ENCODE measurements at places on chromosomes 6 and 20.

DNA sequence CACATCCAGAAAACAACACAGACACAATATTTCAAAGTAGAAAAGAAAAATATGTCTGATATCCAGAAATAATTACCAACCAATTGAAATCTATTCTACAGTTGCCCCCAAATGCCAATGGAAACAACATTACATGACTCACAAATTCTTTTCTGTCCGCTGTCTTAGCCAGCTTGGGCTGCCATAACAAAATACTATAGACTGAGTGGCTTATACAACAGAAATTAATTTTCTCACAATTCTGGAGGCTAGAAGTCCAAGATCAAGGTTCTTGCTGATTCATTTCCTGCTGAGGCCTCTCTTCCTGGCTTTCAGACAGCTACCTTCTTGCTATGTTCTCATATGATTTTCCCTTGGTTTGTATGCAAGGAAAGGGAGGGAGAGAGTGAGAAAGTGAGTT, 698.1 kb downstream of the DHX35 start:
- DNase-seq, result no peak

- no peak for DNase-seq
These were observed 14.5 kb downstream of the ARHGAP18 start for GRCh38 chr6:129695373-129696027.

DNA sequence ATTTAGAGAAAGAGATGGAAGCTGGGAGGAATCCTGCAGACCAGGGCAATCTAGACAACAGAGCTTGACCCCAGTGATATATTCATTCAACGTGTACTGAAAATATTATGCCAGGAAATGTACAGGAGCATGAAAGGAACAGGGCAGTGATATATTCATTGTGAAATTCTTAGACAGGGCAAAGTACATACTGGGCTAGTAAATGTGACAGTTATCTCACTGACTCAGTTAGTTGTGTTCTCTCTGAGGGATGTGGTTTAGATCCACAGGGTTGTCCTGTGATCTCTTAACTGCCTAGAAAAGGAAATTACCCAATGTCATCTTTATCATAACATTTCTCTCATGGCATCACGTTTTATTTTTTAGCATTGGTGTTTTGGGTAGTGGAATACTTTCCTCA, 891.3 kb downstream of the EYS start:
- no peak for DNase-seq

DNA sequence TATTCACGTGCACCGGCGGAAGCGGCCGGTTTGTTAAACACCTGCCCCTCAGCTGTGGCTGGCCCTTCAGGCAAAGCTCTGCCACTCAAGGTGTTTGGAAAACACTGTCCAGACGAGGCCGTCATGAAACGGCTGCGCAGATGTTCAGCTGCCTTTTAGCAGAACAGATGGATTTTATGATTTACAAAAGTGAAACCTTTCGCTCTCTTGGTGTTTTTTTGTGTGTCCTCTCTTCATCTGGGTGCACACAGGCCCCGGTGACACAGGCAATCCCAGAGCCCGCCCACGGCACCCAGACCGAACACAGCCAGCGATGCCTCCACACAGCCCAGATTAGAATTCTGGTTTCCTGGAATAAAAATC, 397.0 kb downstream of the SMOC2 start:
- DNase-seq, result no peak

DNA sequence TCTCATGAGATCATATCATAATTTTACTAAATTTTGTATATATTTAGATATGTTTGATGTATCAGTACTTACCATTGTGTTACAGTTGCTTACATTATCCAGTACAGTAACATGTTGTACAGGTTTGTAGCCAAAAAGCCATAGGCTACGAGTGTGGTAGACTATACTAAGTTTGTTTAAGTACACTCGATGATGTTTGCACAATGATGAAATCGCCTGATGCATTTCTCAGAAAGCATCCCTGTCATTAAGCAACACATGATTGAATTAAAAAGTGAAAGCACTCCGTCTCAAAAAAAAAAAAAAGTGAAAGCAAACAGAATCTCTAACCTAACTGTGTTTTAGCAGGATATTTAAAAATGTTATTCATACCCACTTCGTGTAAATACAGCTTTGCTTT, 104.9 kb upstream of the TFAP2D start:
- DNase-seq, result no peak

Data from G401 (cell line).